Aorta (tissue), 5 donors: ENCODE measurements at places on chromosomes 2 and 18.

DNA sequence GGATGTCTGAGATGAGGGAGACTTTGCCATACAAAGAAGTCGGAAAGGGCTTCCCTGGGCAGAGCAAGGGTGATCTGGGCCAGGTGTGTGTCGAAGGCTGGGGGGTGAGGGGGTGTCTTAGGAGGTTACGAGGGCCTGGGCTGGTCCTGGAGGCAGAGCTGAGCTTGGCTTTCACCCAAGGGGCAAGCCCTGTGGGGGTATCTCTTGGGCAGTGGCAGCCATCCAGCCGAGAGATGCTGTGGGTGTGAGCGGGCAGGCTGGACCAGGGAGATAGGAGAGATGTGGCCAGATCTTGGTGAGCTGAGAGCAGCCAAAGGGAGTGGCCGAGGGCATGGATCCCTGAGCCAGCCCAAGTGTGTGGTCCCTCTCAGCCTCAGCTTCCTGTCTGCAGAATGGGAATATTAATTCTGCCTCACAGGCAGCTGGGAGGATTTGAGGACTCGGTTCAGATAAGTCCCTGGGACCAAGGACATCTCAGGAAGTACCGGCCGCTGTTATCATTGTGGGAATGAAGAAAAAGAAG, 33.0 kb downstream of the MAL start:
- no peak for DNase-seq

DNA sequence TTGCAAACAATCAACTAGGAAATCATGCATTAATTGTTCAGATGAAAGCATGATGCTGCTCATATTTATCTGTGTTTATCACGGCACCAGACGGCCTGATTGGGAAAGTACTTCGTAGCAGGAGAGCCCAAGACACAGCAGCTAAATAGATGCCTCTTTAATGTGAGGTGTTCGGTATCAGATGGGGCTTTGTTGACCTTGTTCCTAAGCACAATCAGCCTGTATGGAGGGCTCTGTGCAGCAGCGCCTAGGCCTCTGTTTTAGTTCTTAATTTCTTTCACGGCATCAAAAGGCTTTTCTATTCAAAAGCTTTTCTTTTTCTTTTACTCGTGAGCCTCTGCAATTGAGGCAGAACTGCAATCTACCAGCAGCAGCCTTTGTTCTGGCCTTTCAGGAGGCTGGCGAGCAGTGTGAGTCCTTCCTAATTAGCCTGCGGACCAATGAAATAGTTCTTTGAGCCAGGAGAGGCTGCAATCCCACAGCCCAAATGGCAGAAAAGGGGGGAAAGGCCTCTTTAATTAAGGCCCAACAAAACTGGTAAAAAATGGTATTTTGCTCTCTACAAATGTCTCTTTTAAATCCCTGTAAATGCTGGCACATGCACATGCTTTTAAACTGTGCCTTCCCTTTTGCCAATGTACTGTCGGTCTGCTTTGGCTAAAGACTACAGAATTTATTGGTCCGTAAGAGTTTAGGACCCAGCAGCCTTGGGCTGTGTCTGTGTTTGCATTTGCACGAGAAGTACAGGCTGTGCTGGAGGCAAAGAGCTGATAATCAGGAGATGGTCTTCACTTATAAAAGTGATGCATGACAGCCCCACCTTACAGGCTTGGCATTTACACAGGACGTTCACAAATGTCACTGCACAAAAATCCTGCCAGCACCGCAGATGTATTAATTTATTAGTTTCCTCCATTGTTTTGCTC, 159.6 kb downstream of the RND3 start:
- DNase-seq = no peak

DNA sequence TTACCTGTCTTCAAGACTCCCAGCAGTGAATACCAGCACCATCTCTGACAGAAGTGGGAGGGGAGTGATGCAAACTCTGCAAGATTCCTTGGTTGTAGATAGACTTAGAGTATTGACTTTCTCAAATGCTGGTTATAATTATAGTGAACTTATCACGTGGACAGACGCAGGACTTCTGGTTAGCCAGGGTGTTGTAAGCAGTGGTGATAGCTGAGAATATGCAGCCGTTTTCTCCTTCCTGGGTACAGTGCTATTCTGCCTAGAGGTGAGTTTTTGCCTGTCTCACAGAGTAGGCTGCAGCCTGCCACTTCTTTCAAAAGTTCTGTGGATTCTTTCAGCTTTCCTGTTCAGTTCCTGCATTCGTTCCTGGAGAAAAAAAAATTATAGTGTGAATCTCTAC, 733 bp upstream of the CXCR2 start:
- DNase-seq = no peak

DNA sequence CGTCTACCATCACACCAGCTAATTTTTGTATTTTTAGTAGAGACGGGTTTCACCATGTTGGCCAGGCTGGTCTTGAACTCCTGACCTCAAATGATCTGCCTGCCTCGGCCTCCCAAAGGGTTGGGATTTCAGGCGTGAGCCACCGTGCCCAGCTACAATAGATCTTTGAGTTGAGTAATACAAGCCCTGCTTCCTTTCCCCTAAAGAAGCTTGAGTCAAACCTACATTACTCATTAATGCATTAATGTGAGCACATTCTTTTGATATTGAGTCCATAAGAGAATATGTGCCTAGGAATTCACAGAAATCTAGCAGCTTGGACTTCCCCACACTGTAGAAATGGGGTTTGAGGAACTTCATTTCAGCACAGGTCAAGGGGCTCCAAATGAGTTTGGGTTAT, 39.6 kb downstream of the PSMG2 start:
- no peak for DNase-seq
